Omental fat pad (tissue), 4 donors: ENCODE measurements at places on chromosomes 2 and 18. TPM values are rescaled to one million over a fixed set of nuclear protein-coding genes. Genes with fewer than 3 reads are reported as not detected.
A peak's percentile ranks its signal among the peaks of the same experiment; 100 is the strongest.

MTCL1 gene
- total RNA-seq: 1.9 TPM

DNA sequence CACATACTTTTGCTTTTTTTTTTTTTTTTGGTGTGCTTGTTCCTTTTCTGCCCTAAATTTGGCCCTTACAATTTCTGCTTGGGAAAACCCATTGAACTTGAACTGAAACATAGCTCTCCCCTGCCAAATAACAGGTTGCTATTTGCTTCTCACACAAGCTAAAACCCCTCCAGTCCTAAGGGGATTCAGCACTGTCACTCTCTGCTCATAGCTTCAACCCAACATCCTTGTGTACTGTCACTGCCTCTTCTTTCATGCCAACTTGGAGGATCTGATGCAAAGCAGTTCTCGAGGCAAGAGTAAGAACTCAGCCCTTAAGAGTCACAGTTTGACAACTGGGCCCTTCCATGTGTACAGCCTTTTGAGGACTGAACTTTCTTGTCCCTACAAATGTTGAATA is 30.6 kb upstream of the NRP2 start:
- no peak for DNase-seq

- peak; percentile 23 for DNase-seq
Measured at GRCh38 chr2:197516393-197516761, 511 bp downstream of the MOB4 start.

DNA sequence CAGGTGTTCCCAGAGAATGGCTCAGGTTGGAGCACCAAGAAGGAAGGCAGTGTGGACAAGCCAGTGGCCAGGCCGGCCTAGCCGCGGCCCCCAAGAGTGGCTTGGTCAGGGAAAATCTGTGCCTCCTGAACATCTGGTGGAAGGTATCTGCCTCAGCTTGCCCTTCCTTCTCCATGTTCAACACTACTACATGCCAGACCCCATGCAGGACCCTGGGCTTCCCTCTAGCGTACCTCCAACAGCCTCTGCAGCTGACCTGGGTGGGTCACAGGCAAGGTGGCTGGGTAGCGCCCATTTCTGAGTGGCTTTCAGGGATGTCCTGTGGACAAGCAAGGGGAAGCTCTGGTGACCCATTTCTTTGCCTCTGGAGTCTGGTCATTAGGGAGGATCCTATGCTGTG is 7.7 kb downstream of the WNT10A start:
- no peak for DNase-seq

GRCh38 chr2:236529606-236530005 is 40.0 kb upstream of the ACKR3 start:
- DNase-seq: no peak
